ENCODE measurements at places on chromosomes 1 and 21. TPM values are rescaled to one million over a fixed set of nuclear protein-coding genes. Genes with fewer than 3 reads are reported as not detected.

GRCh38 chr1:20308569-20308968, 17.9 kb downstream of the VWA5B1 start:
- H3K4me3 ChIP-seq = no peak overlapping the region
- DNase-seq = no peak
- H3K4me1 ChIP-seq = no peaks in the 10 kb centered on the region
- no peak overlapping the region for H3K27ac ChIP-seq
- H3K36me3 ChIP-seq = no peaks in the 10 kb centered on the region

GRCh38 chr1:64765826-64766225, 21.0 kb downstream of the RAVER2 start:
- no peaks in the 10 kb centered on the region for H3K4me1 ChIP-seq
- H3K27ac ChIP-seq = no peak overlapping the region
- no peaks in the 10 kb centered on the region for H3K36me3 ChIP-seq
- DNase-seq = no peak
- no peaks in the 10 kb centered on the region for H3K27me3 ChIP-seq

DNA sequence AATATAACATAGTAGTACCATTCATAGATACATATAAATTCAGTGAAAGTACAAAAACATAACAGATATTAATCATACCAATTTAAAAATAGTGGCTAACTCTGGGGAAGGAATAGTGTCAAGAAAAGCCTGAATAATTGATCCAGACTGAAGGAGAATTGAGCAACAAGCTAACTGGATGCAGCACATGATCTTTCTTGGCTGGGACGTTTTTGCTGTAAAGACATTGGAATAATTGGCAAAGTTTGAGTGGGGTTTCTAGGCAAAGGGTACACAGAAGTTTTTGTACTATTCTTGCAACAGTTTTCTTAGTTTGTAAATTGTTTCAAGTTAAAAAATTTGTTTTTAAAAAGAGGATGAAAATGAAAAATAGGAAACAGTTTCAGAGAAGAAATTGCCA, 2.6 kb upstream of the SH3GLB1 start:
- H3K4me3 ChIP-seq = no peak overlapping the region
- H3K27ac ChIP-seq = no peak overlapping the region
- no peaks in the 10 kb centered on the region for H3K36me3 ChIP-seq
- no peaks in the 10 kb centered on the region for H3K27me3 ChIP-seq
- no peak for DNase-seq
- no peaks in the 10 kb centered on the region for H3K4me1 ChIP-seq

- H3K4me3 ChIP-seq = no peak overlapping the region
- no peak overlapping the region for H3K27ac ChIP-seq
- no peaks in the 10 kb centered on the region for H3K36me3 ChIP-seq
- H3K4me1 ChIP-seq = no peaks in the 10 kb centered on the region
These were observed 3.6 kb upstream of the ZNF697 start for GRCh38 chr1:119651641-119652040.

GRCh38 chr1:222654849-222655248, 37.0 kb downstream of the MIA3 start:
- H3K4me1 ChIP-seq = no peaks in the 10 kb centered on the region
- DNase-seq = no peak
- no peak overlapping the region for H3K27ac ChIP-seq
- H3K36me3 ChIP-seq = peaks cover 20% of the 10 kb centered on the region

Gene PLA2G2D
- not detected for total RNA-seq

- no peak for DNase-seq
- H3K4me1 ChIP-seq = no peaks in the 10 kb centered on the region
- no peaks in the 10 kb centered on the region for H3K27me3 ChIP-seq
- H3K4me3 ChIP-seq = no peak overlapping the region
- H3K27ac ChIP-seq = no peak overlapping the region
- no peaks in the 10 kb centered on the region for H3K36me3 ChIP-seq
These were observed 8.2 kb downstream of the PLA2G5 start for GRCh38 chr1:20078171-20078651.

All from breast epithelium (tissue), 4 donors.